NCI-H1417 (cell line): ENCODE measurements at places on chromosomes 7 and 10.
A peak's percentile ranks its signal among the peaks of the same experiment; 100 is the strongest.

- DNase-seq, result no peak
Observed at GRCh38 chr10:72953687-72954086, 919 bp downstream of the PLA2G12B start.

DNA sequence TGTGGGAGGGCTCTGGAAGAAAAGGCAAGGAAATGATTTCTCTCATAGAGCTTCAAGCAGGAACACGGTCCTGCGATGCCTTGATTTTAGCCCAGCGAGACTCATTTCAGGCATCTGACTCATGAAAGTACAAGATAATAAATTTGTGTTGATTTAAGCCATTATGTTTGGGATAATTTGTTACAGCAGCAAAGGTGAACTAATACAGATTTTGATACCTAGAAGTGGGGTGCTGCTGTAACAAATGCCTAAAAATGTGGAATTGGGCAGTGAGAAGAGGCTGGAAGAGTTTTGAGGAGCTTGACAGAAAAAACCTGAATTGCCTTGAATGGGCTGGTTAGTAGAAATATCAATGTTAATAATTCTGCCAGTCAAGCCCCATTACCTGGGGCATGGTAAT lies 44.1 kb upstream of the NRF1 start:
- DNase-seq, result no peak

DNA sequence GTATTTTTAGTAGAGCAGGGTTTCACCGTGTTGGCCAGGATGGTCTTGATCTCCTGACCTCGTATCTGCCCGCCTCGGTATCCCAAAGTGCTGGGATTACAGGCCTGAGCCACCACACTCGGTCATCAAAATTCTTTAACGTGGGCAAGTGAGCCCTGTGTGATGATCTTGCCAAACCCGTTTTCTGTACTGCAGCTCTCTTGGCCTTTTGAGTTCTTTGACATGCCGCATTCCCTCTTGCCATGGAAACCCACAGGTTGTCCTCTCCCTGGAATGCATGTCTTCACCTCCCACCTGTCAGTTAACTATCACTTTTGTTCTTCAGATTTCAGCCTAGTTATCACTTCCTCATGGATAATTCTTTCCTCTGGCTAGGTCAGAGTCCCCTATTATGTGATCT lies 5.0 kb downstream of the NUP205 start:
- no peak for DNase-seq

DNA sequence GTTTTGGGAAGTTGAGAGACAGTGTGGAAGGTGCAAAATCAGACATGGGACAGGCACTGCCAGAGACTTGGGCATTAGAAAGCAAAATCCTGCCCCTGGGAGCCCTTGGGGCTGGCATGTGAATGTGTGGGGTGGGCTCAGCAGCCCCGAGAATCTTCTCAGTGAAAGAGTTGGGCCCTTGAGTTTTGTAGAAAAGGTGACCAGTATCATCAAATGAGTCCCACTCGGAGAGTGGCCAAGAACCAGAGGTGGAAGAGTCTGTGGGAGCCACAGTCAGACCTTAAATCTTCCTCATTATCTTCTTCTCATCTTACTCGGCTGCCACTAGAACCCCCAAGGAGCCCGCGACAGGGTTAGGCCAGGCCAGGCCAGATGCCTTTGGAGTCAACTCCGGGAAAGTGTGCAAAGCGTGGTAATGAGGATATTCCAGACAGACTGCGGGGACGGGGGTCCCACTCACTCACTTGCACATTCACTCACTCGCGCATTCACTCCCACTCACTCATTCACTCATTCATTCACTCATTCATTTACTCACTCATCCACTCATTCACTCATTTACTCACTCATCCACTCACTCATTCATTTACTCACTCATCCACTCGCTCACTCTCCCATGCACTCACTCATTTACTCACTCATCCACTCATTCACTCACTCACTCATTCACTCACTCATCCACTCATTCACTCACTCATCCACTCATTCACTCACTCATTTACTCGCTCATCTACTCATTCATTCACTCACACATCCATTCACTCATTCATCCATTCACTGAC lies 74.9 kb downstream of the CARD11 start:
- peak; percentile 38 for DNase-seq

DNA sequence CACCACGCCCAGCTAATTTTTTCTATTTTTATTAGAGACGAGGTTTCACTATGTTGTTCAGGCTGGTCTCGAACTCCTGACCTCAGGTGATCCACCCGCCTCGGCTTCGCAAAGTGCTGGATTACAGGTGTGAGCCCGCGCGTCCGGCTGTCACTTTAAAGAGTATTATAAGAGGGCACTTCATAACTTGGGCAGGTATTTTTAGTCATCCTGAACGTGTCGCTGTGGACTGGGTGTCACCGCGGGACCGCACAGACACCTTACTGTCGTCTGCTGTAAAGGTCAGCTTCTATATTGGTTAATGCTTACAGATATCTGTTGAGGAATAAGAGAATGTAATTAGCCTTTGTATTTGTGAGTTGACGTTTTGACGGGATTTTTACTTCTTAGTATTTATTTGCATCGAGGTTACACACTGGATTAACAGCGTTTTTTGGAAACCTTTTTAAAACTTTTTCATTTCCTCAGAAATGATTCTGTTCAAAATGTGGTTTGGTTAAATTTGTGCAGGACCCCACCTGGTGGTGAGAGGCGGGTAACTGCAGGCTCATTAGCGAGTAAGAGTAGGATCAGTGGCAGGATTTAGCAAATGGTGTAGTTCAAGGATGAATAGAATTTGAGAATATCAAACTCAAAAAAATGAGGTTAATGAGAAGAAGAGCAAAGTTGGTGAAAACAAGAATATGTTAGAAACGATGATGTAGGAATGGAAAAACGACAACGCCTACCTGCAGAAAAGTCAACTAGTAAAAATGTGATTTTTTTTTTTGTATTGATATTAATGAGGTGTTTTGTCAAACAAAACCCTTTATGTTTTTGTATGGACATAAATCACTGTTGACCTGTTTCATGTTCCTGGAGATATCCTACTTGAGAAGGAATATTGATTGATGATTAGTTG lies 3.2 kb downstream of the DNAJB6 start:
- peak; percentile 58 for DNase-seq

DNA sequence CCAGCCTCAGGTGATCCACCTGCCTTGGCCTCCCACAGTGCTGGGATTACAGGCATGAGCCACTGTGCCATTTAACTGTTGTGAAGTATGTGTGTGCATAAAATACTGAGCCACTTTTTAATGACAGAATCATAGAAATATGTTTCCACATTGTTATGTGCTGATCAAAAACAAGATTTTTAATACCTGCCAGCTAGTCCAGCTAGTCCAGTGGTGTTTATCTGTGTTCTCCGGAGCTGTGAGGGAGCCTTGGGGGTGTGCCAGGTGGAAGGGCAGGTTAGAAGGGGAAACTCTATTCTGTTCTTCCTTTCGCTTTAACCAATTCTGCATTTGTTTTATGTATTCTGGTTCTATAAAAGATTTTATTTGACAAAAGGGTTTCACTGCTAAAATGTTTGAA lies 7.0 kb downstream of the FAM221A start:
- DNase-seq, result no peak

- no peak for DNase-seq
Observed at GRCh38 chr10:32166365-32166764, 110.1 kb upstream of the KIF5B start.

- DNase-seq, result no peak
Observed at GRCh38 chr10:23829556-23829955, 379.4 kb upstream of the KIAA1217 start.
